ENCODE measurements at places on chromosomes 1 and 21. TPM values are rescaled to one million over a fixed set of nuclear protein-coding genes. Genes with fewer than 3 reads are reported as not detected.

DNA sequence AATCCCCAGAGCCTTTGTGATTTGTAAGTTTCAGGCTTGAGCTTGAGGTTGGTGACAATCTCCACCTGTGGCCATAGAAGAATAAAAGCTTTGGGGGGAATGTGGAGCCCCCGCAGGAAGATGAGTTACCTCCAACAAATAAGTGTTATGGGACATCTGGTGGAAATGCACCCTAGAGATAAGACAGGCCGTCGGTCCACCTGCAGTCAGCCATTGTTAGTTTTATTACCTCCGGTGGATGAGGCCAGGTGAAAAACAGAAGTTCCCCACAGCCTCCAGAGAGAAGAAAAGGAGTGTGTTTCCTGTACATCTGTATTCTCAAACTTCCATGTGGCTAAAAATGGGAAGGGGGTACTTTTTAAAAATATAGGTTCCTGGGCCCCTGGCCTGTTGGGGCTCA lies 137.4 kb downstream of the KAZN start:
- no peak for DNase-seq

- DNase-seq = peak; percentile 58
Measured at GRCh38 chr1:210232511-210233215, at the start of gene SERTAD4. Gene SERTAD4 (plus strand): TSS chr1:210232796. CDS start chr1:210237961, 5,165 bp downstream.

GRCh38 chr1:160656737-160657136 lies 9.9 kb upstream of the SLAMF1 start:
- no peak for DNase-seq

DNA sequence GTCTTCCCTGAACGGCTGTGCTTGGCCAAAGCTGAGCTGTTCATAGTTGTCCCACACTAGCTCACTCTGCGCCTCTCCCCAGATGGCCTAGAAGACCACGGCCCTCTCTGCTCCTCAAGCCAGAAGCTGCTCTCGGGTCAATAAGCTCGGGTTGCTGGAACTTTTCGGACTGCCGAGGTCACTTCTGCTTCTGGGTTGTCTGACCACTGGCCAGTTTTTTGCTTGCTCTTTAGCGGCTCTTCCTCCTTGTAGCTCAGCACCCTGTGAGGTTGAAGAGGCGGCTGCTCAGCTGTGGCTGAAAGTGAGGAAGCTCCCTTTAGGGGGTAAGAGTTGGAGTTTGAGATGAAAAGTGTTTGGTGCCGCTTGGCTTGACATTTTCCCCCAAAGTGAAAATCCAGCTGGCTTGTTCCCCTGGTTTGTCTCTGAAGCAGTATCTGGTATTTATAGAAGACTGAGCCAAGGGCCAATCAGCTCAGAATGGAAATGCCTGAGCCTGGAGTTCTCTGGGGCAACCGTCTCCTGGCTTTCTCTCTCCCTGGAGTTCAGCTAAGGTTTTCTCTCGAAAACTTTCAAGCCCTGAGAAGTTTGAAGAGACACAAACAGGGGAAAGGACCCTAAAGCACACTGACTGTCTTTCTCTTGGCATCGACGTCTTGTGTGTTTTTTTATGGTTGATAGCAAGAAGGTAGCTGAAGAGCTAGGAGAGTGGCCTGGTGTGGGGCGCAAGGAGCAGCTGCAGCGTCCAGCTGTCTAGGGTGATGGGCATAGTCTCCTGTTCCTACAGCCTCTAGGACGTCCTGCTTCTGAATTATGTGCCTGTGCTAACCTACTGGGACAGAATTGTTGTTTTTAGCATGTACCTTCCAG lies 72.0 kb downstream of the SYT6 start:
- DNase-seq = peak; percentile 54

DNA sequence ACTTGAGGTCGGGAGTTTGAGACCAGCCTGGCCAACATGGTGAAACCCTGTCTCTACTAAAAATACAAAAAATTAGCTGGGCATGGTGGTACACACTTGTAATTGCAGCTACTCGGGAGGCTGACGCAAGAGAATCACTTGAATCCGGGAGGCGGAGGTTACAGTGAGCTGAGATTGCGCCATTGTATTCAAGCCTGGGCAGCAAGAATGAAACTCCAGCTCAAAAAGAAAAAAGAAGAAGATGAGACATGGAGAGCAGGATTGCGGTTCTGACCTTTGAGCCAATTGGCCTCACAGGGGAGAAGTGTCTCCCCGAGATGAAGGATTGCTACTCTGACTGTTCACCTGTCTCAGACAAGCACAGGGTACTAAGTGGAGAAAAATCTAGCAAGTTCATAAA lies 6.6 kb downstream of the SCCPDH start:
- DNase-seq = no peak

ASH1L gene
- 46.1 TPM for total RNA-seq
